ENCODE measurements at places on chromosomes 5 and 9. TPM values are rescaled to one million over a fixed set of nuclear protein-coding genes. Genes with fewer than 3 reads are reported as not detected.

PCDHGA7 gene
- total RNA-seq: 7.7 TPM

PDE6A gene
- 0.08 TPM for total RNA-seq

SLC4A9 gene
- total RNA-seq: not detected

CDH12 gene
- not detected for total RNA-seq

ANKRD18B gene
- not detected for total RNA-seq

SERINC5 gene
- 10.7 TPM for total RNA-seq

GKAP1 gene
- total RNA-seq: 25.2 TPM

SPATA31C1 gene
- not detected for total RNA-seq

CKMT2 gene
- 1,933 TPM for total RNA-seq

INSL4 gene
- total RNA-seq: not detected

HMGCR gene
- 7.6 TPM for total RNA-seq

PLK2 gene
- 63.6 TPM for total RNA-seq

PLAC8L1 gene
- not detected for total RNA-seq

SARDH gene
- 0.94 TPM for total RNA-seq

IL12B gene
- not detected for total RNA-seq

TPPP gene
- total RNA-seq: 39.7 TPM

CA9 gene
- not detected for total RNA-seq

ITGA1 gene
- 23.6 TPM for total RNA-seq

GNAQ gene
- 12.2 TPM for total RNA-seq

EGFL7 gene
- 61.5 TPM for total RNA-seq

PDGFRB gene
- total RNA-seq: 47.0 TPM

RGS7BP gene
- 5.4 TPM for total RNA-seq

CDHR2 gene
- 0.19 TPM for total RNA-seq

RASGRF2 gene
- total RNA-seq: 6.4 TPM

TXNDC15 gene
- 54.2 TPM for total RNA-seq

WDR38 gene
- not detected for total RNA-seq

ANKRD55 gene
- not detected for total RNA-seq

IFNA2 gene
- not detected for total RNA-seq

Measured in Right ventricle myocardium superior (tissue), 1 donor.